ENCODE measurements at places on chromosomes 7 and 10.

DNA sequence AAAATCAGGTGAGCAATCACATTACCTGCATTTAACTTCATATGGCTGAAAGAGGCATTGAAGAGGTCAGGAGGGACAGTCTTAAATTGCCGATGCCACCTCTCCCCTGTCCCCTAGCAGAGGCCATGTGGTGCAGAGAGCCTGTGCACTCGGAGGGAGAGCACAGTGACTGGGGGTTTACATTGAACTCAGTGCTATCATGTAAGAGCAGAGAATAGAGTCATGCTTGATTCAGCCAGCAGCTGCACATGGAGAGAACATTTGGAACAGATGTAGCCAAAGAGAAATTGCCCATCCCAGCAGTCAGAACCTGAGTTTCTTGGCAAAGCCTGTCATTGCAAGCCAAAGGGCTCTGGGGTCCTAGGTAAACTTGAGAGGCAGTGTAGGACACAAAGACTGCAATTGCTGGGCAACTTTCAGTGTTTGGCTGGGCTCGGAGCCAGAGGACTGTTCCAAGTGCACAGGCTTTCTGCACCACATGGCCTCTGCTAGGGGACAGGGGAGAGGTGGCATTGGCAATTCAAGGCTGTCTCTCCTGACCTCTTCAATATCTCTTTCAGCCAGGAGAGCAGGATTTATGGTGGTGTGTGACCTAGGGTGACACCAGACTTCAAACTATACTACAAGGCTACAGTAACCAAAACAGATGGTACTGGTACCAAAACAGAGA, 267.1 kb downstream of the REEP3 start:
- no peak for DNase-seq

- no peak for DNase-seq
Measured at GRCh38 chr10:102776779-102777456, 33.2 kb downstream of the WBP1L start.

DNA sequence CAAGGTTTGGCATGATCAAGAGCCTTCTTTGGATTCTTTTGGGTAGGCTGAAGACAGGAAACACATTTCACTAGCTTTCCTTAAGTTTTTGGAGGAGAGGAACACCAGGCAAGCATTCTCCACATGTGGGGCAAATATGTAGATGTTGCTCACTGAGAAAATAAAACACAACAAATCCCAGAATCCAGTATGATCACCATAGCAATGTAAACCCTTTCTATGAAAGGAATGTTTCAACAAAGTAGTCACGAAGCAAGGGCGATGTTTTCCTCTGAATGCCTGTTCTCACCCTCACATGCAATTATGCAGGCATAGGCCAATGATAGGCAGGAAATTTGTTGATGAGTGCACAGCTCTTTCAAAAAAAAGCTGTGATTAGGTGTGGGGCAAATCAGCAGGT, 20.5 kb upstream of the CEP41 start:
- DNase-seq = no peak

- DNase-seq = no peak
Measured at GRCh38 chr7:7992506-7992905, 23.9 kb downstream of the GLCCI1 start.

DNA sequence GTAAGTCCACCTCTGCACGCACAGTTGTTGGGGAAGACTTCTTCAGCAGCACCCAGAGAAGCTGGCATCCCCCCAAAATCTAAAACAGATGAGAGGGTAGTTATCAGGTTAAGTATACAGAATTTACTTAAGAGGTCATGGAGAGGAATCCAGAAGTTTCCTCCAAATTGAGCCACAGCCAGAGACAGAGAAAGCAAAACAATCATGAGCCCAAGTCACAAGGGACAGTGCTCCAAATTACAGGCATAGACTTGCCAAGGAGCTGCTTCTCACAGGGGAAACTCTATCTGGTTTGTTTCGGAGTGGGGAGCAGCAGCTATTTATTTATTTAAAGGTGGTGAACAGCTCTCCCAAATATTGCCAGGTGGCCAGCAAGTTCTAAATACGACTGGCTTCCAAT, 308.4 kb downstream of the SKIDA1 start:
- DNase-seq = no peak

- no peak for DNase-seq
Measured at GRCh38 chr10:116947841-116948529, 57.0 kb downstream of the SHTN1 start.

- DNase-seq = no peak
Measured at GRCh38 chr7:75567948-75568595, 76.0 kb downstream of the SPDYE5 start.

DNA sequence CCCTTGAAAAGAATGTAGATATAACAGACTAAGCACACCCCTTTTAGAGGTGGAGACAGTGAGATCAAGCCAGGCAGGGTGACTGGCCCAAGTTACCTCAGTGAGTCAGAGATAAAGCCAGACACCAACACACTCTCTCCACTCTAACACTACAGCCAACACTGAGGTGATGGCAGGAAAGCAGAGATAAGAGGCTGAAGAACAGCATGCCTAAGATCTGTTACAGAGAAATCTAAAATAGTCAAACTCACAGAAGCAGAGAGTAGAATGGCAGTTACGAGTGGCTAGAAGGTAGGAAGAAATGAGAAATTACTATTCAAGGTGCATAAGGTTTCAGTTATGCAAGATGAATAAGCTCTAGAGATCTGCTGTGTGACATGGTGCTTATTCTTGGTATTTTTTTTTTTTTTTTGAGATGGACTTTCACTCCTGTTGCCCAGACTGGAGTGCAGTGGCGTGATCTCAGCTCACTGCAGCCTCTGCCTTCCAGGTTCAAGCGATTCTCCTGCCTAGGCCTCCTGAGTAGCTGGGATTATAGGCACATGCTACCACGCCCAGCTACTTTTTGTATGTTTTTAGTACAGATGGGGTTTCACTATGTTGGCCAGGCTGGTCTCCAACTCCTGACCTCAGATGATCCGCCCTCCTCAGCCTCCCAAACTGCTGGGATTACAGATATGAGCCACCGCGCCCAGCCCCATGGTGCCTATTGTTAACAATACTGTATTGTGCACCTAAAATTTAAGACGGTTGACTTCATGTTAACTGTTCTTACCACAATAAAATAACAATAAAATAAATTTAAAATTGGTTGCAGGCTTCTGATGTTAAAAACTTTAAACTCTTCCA, 28.7 kb downstream of the ICA1 start:
- no peak for DNase-seq

DNA sequence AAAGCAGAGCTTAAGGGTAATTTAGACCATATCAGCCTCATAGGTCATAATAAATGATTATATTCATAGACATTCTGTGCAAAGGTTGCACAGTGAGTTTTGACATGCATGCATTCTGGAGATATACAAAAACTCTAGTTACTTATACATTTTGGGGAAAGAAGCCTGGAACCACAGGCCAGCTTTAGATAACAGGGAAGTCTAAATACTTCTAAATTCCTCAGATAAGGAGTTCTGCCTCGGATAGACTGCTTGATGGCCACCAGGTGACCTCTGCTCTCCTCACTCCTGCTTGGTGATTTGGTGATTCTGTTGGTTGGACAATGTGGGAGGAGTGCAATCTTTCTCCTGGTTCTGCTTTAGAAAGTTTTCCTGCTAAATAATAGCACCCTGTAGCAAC, 77.9 kb downstream of the SGMS1 start:
- no peak for DNase-seq

DNA sequence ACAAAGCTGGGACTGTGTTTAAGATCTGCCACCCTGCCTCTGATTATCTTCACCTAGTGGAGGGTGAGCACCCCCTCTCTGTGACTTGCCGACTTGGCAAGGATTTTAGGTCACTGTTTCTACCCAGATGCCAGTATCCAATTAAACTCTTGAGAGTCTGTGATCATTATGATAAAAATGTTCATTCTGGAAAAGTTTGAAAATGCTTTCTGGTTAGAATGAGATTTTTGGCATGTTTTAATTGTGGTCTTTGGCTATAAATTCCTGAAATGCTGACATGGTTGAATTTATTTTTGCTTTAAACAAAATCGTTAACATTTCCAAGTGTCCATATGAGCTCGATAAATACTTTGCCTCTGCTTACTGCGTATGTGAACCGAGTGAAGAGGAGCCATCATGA, 221.4 kb downstream of the BICC1 start:
- no peak for DNase-seq

DNA sequence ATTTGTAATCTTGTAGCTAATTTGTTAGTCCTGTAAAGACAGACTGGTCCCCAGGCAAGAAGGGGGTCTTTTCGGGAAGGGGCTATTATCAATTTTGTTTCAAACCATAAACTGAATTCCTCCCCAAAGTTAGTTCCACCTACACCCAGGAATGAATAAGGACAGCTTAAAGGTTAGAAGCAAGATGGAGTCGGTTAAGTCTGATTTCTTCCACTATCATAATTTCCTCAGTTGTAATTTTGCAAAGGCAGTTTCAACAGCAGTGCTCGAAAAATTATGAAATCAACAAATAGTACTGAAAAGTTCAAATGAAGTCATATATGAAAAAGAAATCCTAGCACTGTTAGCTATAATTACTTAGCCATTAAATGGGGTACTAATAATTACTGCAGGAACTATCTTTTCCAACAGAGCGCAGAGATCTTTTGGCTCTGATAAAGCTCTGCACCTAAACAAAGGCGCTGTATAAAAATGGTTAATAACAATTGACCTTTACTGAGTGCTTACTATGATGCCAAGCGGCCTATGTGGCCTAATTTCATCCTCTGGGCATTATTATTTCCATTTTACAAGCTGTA, 756 bp upstream of the SEC24C start:
- no peak for DNase-seq

- no peak for DNase-seq
Measured at GRCh38 chr10:7111561-7111960, 299.3 kb downstream of the SFMBT2 start.

DNA sequence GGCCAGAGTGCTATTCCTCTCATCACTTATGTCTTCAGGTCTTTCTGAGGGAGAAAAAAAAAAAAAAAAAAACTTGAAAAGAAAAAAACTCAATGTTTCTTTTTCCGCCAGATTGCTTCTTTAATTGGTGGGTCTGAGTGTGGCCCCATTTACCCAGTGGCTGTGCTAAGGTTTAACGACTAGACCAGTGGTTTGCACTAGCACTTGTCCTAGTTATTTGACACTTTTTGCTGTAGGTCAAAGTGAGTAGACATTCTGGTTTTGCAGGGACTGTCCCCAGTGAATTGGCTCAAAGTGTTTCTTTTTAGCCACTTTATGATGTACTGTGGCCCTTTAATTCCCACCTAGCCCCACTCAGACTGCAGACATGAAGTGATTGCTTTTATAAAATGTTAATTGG, 273.3 kb downstream of the PTEN start:
- DNase-seq = no peak

GRCh38 chr7:85521108-85521694, 334.3 kb upstream of the SEMA3D start:
- no peak for DNase-seq

DNA sequence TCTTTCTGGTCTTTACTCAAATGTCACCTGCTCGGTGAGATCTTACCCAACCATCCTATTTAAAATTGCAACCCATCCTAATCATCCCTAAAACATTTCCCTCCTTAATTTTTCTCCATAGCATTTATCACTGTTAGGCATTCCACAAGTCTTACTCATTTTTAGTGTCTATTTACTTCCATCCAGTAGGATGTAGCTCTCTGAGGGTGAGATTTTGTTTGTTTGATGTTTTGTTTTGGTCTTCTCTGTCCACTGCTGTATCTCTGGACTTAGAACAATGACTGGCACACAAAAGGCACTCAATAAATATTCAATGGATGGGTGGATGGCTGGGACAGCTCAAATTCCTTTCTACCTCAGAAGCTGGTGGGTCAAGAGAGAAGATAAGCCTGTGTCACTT, 15.8 kb upstream of the DUSP5 start:
- no peak for DNase-seq

DNA sequence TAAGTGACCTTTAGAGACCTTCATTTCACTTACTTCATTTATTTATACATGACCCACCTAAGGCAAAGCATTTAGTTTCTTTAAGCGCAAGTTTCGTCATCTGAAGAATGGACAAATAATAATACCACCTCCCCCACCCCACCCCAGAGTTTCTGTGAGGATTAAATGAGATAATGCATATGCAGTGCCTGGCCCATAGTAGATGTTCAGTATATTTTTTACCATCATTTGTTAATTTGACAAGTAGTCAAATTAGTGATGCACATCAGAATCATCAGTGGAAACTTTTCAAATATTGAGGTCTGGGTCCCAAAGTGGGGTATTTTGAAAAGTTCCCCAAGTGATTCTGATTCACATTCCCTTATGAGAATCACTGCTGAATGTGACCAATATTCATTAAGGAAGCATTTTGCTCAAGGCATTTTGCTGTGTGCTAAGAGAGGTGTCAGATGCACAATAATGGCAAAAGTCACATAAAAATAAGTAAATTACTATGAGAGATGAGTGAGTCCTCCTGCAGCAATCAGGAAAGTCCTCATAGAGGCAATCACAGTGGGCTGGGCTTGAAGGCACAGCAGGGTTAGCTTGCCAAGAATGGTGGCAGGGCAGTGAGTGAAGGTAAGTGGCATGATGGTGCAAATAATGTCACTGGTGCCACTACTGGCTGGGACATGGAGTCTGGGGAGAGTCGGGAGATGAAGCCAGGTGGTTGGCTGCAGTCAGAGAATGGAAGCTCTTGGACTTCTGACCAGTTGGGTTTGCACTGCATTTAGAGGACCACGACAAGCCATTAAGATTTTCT, 244.1 kb downstream of the PTEN start:
- no peak for DNase-seq

GRCh38 chr10:83835945-83836745, 303.2 kb upstream of the GHITM start:
- DNase-seq = no peak

- DNase-seq = no peak
Measured at GRCh38 chr7:112202816-112203215, 3.4 kb downstream of the DOCK4 start.

- no peak for DNase-seq
Measured at GRCh38 chr10:71757399-71757922, 15.9 kb downstream of the VSIR start.

DNA sequence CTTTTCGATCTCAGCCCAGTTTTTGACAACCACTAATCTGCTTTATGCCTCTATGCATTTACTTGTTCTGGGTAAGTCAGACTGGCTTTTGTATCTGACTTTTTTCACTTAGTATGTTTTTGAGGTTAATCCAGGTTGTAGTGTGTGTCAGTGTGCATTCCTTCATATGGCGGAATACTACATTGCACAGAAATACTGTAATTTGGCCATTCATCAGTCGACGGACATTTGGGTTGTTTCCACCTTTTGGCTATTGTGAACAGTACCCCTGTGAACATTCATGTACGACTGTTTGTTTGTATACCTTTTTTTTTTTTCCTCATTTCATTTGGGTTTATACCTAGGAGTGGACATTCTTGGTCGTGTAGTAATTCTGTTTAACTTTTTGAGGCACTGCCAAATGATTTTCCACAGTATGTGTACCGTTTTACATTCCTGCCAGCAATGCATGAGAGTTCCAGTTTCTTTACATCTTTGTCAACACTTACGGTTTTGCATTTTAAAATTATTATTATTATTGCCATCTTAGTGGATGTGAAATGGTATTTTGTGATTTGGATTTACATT, 57.4 kb downstream of the MKLN1 start:
- DNase-seq = no peak

DNA sequence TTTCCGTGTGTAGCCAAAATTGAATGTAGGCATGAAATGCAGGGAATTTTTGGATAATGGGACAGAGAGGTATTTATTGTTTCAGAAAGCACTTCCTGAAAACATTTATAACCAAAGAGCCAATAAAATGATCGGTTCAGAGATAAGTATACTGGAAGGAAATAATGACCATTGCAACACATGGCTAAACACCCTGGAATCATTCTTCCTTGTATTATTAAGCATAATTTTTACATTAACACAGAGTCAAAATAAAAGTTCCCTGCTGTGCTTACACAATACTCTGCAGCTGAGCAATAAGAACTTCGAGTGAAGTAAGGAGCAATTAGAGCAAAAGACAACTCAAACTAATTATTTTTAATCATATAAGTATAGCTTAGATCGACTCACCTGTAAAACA, 648.3 kb downstream of the TNS3 start:
- DNase-seq = no peak

All from stimulated activated CD4-positive, alpha-beta T cell treated with anti-CD3 and anti-CD28 coated beads, Interleukin-2, amount 100 ng/mL, for 48 hours (primary cell).